Left lobe of liver (tissue), 2 donors: ENCODE measurements at places on chromosomes 3 and 15.

- no peak for DNase-seq
These were observed 32.9 kb downstream of the VGLL4 start for GRCh38 chr3:11610700-11611275.

DNA sequence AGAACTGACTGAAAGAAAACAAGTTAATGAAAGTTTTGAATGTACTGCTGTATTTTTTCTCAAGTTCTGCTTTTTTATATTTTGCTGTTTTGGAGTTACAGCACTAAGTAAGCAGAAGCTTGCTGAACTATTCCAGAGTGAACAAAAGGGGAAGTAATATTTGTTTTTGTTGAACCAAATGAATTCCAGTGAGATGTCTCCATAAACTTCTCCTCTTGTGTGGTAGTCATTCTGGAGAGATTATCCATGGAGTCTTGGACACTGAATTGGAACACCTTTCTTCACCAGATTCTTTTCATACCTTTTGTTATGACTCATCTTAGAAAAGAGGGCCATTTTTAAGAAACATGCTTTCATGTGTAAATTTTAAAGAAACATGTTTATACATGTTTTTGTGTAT lies 8.8 kb downstream of the ANKUB1 start:
- DNase-seq = no peak

GRCh38 chr15:81789403-81789802 lies 256.4 kb downstream of the MEX3B start:
- DNase-seq = no peak

DNA sequence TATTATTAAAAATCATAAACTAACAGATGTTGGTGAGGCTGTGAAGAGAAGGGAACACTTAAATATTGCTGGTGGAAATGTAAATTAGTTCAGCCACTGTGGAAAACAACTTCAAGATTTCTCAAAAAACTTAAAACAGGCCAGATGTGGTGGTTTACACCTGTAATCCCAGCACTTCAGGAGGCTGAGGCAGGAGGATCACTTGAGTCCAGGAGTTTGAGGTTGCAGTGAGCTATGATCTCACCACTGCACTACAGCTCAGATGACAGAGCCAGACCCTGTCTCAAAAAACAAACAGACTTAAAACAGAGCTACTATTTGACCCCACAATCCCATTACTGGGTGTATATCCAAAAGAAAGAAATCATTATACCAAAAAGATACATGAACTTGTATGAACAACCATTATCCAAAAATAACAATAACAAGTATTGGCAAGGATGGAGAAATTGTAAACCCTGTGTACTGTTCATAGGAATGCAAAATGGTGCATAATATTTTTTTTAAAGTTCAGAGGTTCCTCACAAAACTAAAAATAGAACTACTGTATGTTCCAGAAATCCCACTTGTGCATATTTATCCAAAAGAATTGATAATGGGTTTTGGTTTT lies 25.5 kb downstream of the ZNF148 start:
- DNase-seq = no peak

GRCh38 chr15:53982876-53983275 lies 4.6 kb downstream of the UNC13C start:
- DNase-seq = no peak

DNA sequence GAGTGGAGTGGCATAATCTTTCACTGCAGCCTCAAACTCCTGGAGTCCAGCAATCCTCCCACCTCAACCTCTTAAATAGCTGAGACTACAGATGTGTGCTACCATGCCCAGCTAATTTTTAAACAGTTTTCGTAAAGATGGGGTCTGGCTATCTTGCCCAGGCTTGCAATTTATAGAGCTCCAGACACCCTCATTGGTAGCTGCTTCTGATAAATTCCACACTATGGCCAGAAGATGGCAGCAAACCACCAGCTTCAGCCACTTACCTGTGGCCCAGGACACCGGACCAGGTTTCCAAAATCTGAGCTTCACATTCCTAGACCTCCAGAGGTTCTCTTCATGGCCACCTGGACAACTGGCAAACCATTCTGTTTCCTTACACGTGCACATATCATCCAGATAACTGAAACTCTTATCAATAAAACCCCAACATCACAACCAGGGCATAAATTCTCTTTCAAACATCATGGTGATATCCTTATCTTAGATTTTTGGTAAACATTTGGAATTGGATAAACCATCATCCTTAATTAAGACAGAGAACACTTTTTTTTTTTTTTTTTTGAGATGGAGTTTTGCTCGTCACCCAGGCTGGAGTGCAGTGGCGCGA lies 28.9 kb downstream of the FBXW12 start:
- peak; percentile 69 for DNase-seq

DNA sequence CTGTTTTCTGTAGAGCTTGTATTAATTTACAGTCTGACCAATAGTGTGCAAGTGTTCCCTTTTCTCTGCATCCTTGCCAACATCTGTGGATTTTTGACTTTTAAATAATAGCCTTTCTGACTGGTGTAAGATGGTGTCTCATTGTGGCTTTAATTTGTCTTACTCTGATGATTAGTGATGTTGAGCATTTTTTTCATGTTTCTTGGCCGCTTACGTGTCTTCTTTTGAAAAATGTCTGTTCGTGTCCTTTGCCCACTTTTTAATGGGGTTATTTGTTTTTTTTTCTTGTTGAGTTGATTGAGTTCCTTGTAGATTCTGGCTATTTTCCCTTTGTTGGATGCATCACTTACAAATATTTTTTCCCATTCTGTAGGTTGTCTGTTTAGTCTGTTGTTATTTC lies 7.6 kb upstream of the ACOX2 start:
- DNase-seq = no peak
